C1 segment of cervical spinal cord (tissue), 14 donors: ENCODE measurements at places on chromosomes 3 and 15.
A peak's percentile ranks its signal among the peaks of the same experiment; 100 is the strongest.

- no peak for DNase-seq
These were observed 97.3 kb downstream of the MBNL1 start for GRCh38 chr3:152365766-152366593.

GRCh38 chr15:64444836-64445235, 15.5 kb upstream of the ZNF609 start:
- DNase-seq = no peak

DNA sequence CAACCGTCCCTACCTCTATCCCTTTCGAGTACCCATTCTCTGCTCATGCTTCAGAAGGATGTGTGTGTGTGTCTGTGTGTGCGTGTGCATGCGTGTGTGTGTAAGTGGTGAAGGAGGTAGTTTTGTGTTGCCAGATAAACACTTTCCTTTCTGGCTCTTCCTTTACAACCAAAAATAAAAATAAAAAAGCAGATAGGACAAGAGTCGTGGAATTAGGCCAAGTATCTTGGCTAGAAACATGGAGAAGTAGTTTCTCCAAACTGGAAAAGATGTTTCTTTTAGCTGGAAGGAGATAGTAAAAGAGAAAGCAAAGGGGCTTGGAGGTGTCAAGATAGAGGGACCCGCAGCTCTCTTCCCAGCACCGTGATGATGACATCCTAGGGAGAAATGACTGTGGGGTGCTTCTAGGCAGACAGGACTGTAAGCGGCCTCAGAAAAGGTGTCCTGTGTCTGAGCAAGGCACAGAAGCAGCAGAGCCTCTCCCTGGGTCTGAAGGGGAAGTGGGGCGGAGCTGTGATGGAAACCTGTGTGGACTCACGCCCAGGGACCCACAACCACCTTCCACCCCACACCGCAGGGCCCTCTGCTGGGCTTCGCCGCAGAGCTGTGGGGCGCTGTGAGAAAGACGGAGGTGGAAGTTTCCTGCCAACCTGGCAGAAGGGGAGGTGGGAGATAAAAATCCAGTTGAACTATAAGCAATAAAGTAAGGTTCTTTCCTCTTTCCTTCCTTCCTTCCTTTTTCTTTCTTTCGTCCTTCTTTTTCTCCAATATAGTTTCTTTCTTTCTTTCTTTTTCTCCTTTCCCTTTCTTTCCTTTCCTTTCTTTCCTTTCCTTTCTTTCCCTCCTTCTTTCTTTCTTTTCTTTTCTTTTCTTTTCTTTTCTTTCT, 35.3 kb downstream of the MUC20 start:
- DNase-seq = no peak

GRCh38 chr15:72770673-72771328, 12.8 kb downstream of the ADPGK start:
- no peak for DNase-seq

DNA sequence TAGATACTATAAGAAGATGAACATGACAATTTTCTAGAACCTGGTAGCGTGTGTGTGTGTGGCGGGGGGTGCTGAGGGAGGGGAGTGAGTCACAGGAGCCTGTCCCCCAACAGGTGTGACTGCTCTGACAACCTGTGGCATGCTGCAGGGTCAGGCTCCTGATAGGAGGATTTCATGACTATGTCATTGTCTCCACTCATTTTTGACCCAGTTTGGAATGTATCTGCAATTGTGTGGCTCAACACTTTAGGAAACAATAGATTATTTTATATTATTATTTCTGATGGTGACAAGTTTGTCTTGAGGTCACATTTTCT, 9.3 kb upstream of the VILL start:
- DNase-seq = no peak

GRCh38 chr3:152151216-152151876, 117.4 kb upstream of the MBNL1 start:
- no peak for DNase-seq

- no peak for DNase-seq
These were observed 39.5 kb downstream of the EIF4E3 start for GRCh38 chr3:71685686-71686085.

- DNase-seq = no peak
These were observed 60.8 kb downstream of the RGMA start for GRCh38 chr15:93028111-93028631.

DNA sequence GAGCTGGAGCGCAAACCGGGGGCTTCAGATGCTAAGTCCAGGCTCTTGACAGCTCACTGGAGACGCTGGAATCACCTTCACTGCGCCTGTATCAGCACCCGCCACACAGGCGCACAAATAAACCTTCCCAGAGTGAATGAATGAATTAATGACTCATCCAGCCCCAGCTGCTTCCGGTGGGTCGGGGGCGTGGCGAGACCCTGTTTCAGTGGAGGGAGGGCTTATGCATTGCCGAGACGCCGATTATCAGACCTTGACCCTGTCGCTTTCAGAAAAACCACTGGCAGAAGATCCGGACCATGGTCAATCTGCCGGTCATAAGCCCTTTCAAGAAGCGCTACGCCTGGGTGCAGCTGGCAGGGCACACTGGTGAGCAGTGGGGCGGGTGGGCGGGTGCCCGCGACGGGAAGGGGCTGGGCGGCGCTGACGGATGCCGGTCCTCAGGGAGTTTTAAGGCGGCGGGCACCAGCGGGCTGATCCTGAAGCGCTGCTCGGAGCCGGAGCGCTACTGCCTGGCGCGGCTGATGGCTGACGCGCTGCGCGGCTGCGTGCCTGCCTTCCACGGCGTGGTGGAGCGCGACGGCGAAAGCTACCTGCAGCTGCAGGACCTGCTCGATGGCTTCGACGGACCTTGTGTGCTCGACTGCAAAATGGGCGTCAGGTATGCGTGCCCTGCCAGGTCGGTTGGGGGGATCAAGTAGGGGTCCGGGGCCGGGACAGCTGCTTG, 7.7 kb downstream of the ITPKA start:
- DNase-seq = no peak

GRCh38 chr3:64625381-64625780, 62.4 kb downstream of the ADAMTS9 start:
- DNase-seq = no peak

DNA sequence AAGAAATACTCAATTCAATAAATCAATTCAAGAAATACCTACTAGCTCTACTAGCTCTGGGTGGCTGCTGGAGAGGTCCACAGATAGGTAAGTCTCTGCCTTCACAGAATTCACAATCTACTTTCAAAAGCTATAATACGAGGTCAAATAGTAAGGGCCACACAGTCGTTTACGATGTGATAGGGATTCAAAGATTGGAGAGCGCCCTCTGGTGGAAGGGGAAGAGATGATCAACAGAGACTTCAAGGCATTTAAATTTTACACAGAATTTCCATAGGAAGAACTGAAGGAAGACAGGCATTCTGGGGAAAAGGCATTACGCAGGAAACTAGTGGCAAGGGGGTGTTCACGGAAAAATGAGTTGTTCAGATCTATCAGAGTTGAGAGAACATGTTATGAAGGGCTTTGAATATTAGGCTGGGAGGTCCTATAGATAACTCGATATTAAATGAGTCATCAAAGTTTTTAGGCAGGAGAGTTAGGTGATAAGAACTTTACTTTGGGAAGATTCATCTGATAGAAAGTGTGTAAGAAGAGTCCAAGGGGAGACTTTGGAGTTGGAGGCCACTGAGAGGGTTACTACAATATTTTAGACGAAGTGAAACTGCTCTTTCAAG, 128.8 kb downstream of the FRMD5 start:
- no peak for DNase-seq

GRCh38 chr15:42365921-42366550, 6.7 kb downstream of the CAPN3 start:
- no peak for DNase-seq

- no peak for DNase-seq
These were observed 114.9 kb downstream of the SV2B start for GRCh38 chr15:91214675-91215590.

DNA sequence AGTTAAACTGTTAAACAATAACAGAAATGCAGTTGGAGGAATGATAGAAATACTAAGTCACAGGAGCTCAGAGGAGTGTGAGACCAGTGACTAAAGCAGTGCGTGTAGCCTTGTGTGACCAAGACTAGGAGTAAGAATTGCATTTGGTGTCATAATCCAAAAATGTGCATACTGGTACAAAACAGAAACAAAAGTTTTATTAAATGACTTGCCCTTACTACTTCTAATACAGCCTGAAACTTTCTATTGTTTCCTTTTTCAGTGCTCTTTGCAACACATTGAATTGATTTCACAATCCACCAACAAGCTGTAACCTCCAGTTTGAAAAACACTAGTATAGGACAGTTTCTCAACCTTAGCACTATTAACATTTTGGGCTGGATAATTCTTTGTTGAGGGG, 17.1 kb downstream of the SNX1 start:
- DNase-seq = no peak

- DNase-seq = no peak
These were observed 569.3 kb downstream of the NAALADL2 start for GRCh38 chr3:175428466-175428865.

- no peak for DNase-seq
These were observed 36.8 kb downstream of the MUC4 start for GRCh38 chr3:195774917-195775316.

DNA sequence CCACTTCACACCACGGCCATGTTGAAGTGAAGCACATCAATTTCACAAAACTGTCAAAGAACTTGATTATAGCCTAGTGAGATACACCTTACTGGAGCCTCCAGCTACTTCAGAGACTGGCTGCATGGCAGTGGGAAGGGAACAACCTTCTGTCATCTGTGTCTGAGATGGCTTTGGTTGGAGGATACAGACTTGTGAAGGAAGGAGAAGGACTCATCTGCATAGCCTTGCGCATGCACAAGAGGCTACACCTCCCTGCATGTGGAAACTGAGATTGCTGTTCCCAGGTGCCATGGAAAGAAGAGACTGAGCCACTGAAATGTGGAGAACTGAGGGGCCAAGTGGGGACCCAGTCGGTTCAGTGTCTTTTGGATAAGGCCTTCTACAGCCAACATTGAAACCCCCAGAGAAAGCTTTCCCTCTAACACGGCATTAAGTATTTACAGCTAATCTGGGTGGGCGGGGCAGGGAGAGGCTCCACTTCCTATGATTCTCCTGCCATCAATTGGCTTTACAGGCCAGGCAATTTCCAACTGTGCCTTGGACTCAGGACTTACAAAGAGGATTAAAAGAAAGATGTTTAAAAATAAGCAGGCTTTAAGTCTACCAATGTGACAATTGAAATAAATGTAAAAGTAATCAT, 58.8 kb downstream of the IL16 start:
- DNase-seq = no peak

DNA sequence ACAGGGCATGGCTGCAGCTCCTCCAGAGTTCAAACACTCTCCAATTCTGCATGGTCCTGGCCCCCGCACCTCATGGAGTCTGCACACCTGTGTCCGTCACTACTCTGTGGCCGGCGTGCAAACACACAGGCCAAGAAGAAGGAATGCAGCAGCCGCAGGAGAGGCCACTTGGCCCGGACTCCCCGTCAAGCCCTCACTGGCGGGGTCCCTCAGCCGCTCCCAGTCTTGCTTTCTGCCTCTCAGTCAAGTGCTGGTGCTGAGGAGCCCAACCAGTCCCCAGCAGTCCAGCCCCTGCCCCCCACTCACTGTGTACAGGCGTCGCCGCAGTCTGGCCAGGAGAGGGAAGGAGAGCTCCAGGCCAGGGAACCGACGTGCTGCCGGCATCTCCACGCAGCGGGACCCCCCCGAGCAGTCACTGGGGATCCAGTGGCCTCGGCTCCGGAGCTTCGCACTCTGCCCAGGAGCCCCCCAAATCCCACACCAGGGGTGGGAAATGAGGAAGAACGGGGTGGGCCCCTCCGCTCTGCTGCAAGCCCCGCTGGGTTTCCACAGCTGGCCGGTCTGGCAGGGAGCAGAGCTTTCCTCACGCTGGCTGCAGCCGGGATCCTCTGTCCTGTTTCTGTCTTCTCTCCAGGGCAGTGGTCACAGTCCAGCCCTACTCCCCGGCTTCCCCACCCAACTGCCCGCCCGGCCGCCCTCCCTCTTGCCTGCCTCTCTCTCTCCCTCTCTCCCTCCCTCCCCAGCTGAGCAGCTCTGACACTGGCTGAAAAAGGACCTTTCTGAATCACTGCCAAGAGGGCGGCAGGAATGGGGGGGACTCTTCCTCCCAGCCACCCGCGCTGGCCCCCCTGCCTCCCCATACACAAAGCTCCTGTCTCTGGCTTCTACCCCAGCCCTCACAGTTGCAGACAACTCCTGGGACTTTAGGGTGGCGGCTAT, 16.0 kb downstream of the TNK2 start:
- peak; percentile 84 for DNase-seq

DNA sequence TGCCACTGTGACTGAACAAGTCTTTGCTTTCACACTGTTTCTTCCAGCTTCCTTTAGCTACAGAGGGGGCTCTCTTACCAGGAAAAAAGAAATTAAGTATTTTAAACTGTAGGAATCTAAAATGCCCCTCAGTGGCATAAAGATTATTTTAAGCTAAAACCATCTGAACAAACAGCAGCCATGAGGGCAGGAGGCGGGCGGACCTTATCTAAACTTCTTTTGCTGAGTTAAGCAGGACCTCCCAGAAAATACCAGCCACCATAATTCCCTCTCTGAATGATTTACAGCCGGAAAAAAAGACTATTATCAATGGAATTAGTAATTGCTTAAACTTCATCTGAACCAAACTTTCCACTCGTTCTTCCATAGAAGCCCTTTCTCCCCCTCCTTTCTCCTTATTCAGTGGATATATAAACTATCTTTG, 5.2 kb upstream of the TOPAZ1 start:
- DNase-seq = no peak
